Neural progenitor cell (in vitro differentiated cells): ENCODE measurements at places on chromosomes 16 and 17.

GRCh38 chr17:7260151-7260550 lies 2.1 kb downstream of the CLDN7 start:
- DNase-seq = no peak

DNA sequence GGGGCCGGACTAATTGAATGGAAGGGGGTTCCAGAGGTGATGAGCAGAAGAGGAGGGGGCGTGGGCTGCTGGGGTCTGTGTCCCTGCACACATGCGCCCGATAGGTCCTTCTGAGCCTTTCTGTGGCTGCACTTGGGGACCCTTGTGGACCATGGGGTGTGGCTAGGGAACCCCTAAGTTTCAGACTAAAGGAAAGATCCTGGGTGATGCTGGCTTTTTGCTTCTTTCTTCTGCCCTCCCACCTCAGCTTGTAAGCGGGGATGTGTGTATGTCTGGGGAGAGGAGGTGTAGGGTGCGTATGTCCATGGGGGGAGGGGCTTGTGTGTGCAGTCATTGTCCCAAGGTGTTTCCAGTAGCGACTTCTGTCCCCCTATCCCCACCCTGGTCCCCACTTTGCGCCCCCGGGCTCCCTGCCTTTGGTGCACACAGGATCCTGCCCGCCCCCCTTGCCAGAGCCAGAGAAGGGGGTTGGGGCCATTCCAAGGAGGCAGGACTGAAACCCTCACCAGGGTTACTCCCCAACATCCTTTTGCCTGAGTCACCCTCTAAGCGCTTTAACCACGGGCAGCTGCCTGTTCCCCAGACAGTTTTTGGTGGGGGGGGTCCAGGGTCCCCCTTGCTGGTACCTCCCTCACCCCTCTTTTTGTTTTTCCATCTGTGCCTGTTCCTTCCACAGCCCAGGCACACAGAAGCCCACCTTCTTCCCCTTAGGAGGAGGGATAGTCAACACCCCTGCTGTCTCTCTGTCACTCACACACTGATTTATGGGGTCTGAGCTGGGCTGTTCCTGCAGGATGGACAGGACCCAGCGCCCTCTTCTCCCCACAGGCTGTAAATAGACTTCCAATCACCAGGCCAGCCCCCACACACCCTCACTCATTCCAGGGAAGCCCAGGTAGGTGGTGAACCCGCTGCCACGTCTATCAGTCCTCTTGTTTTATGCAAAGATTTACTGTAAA lies 83.2 kb downstream of the ARHGAP23 start:
- no peak for DNase-seq

DNA sequence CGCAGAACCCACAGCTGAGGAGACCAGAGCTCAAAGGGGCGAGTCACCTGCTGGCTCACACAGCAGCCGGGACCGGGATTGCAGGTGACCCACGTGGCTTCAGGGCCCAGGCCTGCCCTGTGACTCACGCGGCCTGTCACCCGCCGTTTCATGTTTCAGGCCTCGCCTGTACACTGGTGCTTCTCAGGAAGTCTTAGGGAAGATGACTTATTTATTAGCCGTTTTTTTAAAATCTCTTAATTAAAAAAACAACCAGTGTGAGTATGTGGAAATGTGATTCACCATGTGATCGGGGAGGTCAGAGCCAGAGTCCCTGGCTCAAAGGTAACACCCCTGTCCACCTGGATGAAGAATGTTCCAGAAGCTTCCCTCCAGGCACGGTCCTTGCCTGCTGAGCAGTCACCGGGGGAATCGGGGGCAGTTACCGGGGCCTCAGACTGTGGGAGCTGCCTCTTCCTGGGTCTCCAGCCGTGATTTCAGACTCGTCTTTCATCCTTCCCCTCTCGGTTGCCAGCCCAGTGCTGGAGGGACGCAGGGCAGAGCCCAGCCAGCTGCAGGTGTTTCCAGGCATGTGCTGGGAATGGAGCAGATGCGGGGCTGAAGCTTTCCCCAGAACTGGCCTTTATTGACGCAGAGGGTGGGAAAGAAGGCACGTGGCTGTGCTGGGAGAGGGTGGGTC lies 49.3 kb downstream of the CMIP start:
- DNase-seq = no peak

DNA sequence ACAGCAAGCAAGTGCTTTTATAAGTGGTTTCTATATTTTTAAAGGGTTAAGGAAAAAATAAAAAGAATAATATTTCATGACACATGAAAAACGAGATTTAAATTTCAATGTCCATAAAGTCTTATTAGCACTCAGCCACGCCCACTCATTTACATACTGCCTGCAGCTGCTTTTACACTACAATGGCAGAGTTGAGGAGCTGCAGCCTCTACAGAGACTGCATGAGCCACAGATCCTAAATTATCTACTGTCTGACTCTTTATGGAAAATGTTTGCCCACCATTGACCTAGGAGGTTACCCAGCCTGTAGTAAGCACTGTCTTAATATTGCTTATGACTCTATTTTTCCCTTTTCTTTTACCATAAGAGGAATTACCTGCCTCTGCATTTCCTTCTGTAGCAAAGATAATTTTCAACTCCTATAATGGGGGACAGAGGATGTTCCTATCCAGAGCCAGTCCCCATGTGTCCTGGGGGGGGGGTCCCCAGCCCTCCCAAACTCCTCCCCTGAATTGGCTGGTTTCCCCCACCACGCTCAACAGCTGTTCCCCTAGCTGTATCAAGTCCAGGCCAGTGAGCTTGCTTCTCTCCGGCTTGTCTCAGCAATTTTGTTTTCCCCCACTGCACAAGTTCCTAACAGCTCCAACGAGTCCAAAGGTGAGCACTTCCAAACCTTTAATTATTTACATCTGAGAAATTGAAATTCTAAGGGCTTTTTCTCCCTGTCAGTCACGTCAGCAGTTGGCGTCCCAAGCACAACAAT lies 139.4 kb upstream of the ERCC4 start:
- DNase-seq = no peak

GRCh38 chr17:74999523-74999922 lies 12.1 kb downstream of the CDR2L start:
- DNase-seq = no peak

DNA sequence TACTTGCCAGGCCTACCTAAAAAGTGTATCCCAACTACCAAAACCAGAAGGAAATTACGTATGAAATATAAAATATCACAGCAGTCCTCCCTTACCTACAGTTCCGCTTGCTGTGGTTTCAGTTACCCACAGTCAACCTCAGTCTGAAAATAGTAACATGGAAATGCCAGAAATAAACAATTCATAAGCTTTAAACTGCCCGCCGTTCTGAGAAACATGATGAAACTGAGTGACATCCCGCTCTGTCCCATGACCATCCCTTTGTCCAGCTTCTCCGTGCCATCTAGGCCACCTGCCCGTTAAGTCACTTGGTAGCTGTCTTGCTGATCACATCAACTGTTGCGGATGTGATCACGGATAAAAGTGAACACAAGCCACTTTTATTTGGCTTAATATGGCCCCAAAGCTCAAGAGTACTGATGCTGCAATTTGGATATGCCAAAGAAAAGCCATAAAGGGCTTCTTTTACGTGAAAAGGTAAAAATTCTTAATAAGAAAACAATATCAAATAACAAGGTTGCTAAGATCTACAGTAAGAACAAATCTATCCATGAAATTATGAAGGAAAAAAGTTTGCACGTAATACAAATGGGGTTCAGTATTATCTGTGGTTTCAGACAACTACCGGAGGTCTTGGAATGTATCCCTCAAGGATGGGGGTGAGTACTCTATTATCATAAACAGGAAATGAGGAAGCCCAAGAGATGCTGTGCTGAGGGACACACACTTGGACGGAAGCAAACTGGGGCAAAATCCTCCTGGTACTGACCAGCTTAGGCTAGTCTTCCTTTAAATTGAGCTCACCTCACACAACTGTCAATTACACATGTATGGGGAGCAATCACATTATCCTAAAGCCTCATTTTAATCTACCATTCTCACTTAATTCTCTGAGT lies 8.2 kb downstream of the USP22 start:
- DNase-seq = no peak

GRCh38 chr17:74276051-74276476 lies 2.0 kb downstream of the DNAI2 start:
- no peak for DNase-seq
